A549 (cell line): ENCODE measurements at places on chromosomes 11 and 22.

- DNase-seq: no peak
Measured at GRCh38 chr11:37182031-37182430, 584.0 kb upstream of the RAG2 start.

GRCh38 chr11:126127898-126128297 is 65.2 kb upstream of the CDON start:
- DNase-seq: no peak

GRCh38 chr22:17647991-17648390 is 9.4 kb downstream of the BCL2L13 start:
- DNase-seq: no peak

- no peak for DNase-seq
Measured at GRCh38 chr22:20532256-20532993, 25.0 kb downstream of the MED15 start.
